ENCODE measurements at places on chromosomes 16 and 17.

DNA sequence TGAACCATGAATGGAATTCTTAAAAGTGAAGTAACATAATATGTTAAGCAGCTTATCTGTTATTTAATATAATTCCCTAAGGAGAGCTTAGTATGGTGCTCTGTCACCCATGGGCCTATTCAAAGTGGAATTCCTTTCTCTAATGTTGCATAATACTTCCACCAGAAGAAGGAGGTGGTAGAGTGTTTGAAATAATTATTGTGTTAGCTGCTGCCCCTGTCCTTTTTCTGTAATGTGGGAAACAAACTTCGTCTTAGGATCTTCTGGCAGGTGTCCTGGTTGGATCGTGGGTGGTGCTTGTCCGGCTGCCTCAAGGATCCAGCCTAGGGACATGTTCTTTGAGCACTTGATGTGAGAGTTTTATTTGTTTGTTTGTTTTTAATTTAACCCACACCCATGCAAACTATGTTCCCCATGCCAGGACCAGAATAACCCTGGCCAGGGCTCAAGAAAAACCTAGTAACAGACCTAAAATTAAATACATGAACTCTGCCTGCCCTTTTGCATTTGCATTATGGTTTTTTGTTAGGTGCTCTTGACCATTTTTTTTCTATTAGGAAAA, 46.1 kb downstream of the ZNRF1 start:
- no peak for DNase-seq

DNA sequence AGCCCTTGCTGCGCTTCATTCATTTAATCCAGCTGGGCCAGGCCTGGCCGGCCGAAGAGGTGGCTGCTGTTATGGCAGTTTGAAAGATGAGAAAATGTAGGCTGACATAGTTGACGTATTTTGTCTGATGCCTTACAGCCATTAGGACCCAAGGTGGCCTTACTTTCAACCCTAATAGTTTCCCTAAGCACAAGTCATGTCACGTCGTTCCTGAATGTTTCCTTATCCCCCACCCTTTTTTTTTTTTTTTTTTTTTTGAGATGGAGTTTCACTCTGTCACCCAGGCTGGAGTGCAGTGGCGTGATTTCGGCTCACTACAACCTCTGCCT, 307 bp upstream of the GOT2 start:
- no peak for DNase-seq

- peak; percentile 28 for DNase-seq
Measured at GRCh38 chr16:89764711-89765201, 43.4 kb downstream of the ZNF276 start.

DNA sequence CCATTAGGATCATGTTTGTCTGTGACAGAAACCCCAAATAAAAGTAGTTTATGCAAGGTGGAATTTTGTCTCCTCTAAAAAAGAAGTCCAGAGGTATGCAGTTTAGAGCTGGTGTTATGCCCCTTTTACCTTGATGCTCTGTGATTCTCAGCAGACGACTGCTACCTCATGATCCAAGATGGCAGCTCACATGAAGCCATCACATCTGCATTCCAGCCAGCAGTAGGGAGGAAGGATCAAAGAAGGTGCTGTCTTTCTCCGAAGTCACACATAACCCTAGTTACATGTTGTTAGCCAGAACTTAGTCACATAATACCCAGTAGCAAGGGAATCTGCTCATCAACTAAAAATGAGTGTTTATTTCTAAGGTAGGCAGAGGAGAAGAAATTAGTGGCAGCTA, 135.7 kb upstream of the HS3ST2 start:
- DNase-seq: no peak

DNA sequence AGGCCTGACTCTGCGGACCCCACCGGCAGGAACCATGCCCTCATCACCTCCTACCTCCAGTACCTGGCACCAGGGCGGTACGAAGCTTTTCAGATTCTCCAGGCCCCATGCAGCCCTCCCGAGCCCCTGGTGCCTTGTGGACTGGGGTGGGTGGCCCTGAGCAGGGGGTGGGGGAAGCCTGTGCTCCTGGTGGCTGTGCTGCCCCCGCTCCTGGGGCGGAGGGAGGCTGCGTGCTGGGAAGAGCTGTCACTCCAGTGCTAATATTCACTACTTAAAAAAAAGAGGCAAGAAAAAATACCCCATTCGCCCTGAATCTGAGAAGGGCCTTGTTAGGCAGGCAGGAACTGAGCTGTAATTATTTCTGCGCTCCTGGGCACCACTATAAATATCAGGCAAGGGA, 111.8 kb downstream of the ENGASE start:
- DNase-seq: no peak

- no peak for DNase-seq
Measured at GRCh38 chr16:71423865-71424264, 18.0 kb downstream of the TLE7 start.

- DNase-seq: no peak
Measured at GRCh38 chr17:65029605-65030336, 26.8 kb downstream of the GNA13 start.

DNA sequence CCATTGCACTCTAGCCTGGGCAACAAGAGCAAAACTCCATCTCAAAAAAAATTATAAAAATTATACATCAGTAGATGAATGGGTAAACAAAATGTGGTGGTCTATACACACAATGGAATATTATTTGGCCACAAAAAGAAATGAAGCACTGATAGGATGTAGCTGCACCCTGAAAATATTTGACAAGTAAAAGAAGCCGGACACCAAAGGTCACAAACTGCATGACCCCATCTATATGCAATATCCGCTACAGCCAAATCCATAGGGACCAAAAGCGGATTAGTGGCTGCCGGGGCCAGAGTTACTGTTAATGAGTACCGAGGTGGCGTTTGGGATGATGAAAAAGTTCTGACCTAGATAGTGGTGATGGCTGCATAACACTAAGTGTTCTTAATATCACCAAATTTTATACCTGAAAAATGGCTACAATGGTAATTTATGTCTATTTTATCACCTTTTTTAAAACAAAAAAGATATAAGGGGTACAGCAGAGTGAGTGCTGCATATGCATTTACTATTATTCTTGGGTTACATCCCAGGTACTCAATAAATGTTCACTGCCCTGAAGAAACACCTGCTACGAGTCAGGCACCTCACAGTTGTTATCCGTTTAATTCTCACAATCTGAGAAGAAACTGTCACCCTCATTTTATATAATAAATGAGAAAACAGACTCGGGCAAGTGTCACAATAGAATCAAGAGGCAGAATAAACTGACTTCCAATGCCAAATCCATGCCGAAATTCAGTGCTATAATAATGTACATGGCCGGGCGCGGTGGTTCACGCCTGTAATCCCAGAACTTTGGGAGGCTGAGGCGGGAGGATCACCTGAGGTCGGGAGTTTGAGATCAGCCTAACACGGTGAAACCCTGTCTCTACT, 807 bp upstream of the HBQ1 start:
- no peak for DNase-seq

DNA sequence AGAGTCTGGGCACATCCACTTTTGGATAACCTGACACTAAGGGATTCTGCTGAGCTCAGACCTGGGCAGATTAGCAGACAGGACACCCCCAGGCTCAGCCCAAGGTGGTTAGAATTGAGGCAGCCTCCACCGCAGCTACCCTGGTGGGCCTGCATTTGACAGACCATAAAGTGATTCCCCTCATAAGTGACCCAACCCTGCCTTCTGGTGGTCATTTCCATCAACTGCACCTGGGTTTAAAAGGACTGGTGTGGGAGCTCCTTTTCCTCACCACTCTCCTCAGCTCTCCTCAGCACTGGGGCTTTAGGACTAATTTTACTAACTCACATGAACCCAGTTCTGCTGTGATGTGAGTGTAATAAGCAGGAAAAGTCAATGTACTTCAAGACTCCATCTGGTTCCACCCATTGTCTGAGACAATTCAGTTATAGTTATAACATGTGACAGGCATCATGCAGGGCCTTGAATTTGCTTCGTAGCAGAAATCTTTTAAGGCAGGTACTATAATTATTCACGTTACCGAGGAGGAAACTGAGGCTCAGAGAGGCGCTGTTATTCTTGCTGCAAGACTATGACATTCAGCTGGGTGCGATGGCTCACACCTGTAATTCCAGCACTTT, 42.5 kb downstream of the MYH3 start:
- DNase-seq: no peak

DNA sequence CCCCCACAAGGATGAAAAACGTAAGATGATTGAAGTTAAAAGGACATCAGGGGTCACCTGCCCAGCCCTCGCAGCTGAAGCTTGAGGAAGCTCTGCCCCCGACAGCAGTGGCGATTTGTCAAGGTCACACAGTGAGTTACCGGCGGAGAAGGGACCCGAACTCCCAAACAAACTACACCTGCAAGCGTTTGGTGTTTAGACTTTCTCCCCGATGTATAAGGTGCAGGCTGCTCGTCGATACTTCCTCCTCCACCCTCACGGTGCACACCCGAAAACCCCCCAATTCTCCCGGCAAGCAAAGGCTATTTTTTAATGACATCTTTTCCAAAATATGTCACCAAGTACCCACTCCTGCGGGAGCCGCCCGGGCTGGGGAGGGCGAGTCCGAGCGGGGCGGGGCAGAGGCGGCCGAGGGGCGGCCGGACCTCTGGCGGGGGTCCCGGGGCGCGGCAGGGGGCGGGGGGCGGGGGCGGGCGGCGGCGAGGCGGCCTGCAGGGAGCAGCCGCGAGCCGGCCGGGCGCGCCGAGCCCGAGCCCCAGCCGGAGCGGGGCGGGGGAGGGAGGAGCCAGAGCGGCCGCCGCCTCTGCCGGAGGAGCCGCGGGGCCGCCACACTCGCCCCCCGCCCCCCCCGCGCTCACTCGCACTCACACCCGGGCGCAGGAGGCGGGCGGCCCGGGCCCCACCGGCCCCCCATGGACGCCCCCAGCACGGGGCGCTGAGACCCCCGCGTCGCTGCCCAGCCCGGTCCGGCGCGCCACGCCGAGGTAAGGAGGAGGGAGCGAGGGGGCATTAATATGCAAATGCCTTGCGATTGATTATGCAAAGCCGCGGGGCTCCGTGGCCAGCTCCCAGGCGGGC, at the start of gene THRA:
TSS of gene THRA (plus strand) at position 637 of the 858 bp plus-strand sequence. CDS start 11,524 bp downstream, outside the sequence.
- peak; percentile 71 for DNase-seq

- no peak for DNase-seq
Measured at GRCh38 chr16:28935346-28935745, 3.6 kb downstream of the CD19 start.

DNA sequence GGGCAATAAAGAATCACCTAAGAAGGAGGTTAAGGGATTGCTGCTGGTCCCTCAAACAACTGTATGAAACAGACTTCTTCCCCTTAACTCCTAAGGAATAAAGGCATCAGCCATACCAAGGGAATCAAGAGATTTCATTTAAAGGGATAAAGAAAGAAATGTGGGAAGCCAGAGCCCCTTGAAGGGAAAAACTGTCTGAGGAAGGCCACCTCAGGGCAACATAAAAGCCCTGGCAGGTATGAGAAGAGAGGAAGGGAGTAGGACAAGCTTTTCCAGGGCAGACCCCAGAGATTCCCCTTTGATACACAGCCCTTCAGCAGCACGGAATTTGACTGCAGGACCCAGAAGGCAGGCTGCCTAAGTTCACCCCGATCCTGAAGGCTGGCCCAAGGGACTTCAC, 43.5 kb downstream of the COG7 start:
- no peak for DNase-seq

DNA sequence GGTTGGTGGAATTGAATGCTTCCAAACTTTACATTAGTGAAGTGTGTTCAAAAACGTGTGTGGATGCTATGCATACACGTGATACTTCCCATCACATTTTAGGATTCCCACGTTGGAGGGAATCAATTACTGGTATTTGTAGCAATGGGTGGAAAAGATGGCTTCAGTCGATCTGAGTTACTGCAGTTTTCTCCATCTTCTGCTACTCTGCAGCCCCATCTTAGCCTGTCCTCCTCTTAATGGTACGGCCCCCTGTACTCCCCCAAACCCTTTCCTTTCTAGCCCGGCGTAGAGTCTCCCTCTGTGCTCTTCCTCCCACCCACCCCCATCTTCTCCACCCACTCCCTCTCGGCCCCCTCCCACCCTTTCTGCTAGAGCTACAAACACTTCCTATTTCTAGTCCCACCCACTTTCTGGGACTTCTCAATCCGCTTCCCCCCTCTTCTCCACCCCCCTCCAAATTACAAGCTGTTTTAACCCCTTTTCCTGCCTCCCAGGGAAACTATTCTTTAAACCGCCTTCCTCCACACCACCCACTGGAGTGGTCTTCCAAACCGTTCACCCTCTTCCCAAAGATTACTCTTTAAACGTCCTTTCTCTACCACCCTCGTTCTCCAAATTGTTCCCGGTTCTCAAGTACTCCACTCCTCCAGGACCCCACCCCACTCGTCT, 1.1 kb downstream of the CHTF8 start:
- no peak for DNase-seq

GRCh38 chr17:31581491-31581890, 190.0 kb downstream of the RAB11FIP4 start:
- no peak for DNase-seq

DNA sequence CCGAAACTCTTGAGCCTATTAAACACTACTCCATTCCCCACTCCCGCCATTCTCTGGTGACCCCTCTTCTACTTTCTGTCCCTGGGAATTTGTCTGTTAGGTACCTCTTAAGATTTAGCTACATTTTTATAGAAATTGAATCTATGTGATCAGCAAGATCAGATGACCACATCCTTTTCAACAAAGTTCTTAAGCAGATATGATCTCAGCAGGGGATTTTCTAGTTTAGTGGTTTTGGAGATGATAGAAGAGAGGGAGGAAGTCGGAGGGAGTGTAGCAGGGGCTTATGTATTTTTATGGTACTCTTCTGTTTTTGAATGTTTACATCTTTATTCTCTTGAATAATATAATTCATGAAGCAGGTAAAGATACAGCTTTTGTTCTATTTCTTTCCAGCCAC, 40.8 kb downstream of the RPA1 start:
- DNase-seq: no peak

DNA sequence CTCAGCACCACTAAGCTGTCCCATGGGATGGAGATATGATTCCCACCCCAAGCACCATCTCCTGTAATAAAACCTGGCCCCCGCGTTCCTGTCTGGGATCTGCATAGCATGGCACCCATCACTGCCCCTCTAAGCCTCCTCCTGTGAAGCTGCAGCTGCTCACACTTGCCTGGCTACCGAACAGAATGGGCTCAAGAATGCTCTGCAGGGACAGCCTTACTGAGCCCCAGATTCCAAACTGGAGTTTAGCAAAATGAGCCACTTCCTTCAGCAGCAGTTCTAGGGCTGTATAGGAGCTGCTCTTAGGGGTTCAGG, 256.1 kb downstream of the CPPED1 start:
- DNase-seq: no peak

GRCh38 chr16:75455677-75456076, 8.8 kb downstream of the TMEM170A start:
- DNase-seq: no peak

- DNase-seq: no peak
Measured at GRCh38 chr16:2270588-2271470, 2.9 kb upstream of the RNPS1 start.

DNA sequence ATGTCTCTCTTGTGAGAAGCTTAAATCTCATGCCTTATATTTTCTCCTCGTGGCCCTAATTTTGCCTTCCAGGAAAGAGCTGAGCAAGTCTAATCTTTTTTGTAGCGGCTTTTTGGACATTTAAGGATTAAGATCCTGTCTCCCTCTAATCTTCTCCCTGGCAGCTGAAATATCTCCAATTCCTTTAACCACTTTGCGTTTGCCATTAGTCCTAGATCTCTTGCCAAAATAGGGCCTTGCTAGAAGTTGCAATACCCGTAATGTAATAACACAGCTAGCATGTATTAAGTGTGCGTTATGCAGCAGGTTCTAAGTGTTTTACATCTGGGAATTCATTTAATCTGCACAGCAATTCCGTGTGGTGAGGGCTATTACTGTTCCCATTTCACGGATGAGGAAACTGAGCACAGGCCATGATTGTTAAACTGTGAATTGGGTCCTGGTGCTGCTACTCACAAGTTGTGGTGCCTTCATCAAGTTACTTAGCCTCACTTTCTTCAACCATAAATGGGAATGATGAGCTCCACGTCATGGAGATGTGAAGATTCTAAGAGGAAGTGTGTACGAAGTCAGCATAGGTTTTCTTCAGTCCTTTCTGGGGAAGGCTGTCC, 198.9 kb upstream of the ASIC2 start:
- no peak for DNase-seq
